ENCODE measurements at places on chromosomes 16 and 17.

- no peak for DNase-seq
These were observed 32.5 kb downstream of the BAIAP2 start for GRCh38 chr17:81067391-81067811.

GRCh38 chr17:57949649-57950048 lies 5.6 kb downstream of the CUEDC1 start:
- DNase-seq: no peak

- DNase-seq: no peak
These were observed 77.4 kb upstream of the CCL2 start for GRCh38 chr17:34177642-34178041.

GRCh38 chr17:82112914-82113311 lies 14.9 kb upstream of the FASN start:
- DNase-seq: no peak

GRCh38 chr17:29582772-29583171 lies 6.7 kb downstream of the GIT1 start:
- DNase-seq: no peak
